ENCODE measurements at places on chromosomes 16 and 17.

DNA sequence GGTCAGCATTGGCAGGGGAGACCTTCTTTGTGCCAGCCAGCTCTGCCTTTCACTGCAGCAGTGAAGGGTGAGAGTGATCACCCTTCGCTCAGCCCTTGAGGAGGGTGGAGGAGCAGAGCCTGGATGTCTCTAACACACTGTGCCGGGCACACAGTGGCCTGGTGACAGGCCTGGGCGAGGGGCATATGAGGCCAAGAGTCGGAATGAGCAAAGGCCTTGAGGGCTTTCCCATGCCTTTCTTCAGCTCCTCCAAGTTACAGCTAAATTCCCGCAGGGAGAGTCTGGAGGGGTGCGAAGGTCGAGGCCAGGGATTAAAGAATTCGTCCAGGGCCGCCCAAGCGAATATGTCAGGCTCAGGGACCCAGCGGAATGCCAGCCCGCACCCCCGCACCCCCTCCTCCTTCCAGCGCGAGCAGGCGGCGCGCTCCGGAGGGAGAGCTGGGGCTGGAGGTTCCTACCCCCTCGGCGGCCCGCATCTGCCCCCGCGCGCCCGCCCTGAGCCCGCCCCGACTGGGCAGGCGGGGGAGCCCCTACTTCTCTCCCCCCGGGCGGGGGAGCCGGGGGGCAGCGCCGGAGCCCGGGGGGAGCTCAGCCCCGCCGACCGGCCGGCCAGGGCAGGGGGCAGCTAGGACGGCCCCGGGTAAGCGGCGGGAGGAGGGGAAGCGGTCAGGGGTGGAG lies at the start of gene RASL10B:
Gene RASL10B, plus strand, starts transcription at position 401 of the 678 bp plus-strand sequence. CDS start 3,546 bp downstream, outside the sequence.
- no peak for DNase-seq

DNA sequence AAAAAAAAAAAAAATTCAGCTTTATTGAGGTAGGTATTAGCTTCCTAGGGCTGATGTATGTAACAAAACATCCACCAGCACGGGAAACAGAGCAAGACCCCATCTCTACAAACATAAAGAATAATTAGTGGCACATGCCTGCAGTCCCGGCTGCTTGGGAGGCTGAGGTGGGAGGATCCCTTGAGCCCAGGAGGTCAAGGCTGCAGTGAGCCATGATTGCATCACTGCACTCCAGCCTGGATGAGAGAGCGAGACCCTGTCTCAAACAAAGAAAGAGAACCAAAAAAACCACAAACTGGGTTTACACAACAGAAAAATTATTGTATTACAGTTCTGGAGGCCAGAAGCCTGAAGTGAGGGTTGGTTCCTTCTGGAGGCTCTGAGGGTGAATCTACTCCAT lies 4.0 kb upstream of the MMP25 start:
- DNase-seq: no peak

GRCh38 chr16:88476817-88477397 lies 23.8 kb downstream of the ZFPM1 start:
- no peak for DNase-seq

DNA sequence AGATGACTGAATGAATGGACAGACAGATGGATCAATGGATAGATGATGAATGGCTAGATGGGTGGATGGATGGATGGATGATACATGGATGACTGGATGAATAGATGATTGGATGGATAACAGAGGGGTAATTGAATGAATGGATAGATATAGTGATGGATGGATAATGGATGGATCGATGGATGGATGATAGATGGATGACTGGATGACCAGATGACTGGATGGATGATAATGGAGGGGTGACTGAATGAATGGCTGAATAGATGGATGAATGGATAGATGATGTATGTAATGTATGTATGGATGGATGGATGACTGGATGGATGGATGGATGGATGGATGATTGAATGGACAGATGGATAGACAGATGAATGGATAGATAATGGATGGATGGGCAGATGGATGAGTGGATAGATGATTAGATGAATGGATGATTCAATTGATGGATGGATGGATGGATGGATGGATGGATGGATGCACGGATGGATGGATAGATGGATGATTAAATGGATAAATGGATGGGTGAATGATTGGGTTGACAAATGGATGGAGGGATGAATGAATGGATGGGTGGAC lies 87.7 kb downstream of the CDYL2 start:
- no peak for DNase-seq

DNA sequence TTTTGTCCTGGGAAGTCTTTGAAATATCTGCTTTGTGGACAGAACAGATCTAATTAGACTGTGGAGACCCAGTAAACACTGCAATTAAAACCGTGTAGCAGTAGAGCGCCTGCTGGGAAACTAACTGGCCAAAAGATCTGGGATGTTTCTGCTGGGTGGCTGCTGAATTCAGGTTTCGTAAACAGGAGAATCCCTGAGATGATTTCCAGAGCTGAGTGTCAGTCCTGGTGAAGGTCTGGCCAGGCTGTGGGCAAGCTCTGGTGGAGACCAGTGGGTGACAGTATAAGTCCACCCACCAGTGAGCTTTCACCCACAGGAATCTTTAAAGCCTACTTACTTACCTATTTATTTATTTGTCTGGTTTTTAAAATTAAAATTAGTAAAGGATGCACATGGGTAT lies 257.2 kb downstream of the IRF8 start:
- DNase-seq: no peak

DNA sequence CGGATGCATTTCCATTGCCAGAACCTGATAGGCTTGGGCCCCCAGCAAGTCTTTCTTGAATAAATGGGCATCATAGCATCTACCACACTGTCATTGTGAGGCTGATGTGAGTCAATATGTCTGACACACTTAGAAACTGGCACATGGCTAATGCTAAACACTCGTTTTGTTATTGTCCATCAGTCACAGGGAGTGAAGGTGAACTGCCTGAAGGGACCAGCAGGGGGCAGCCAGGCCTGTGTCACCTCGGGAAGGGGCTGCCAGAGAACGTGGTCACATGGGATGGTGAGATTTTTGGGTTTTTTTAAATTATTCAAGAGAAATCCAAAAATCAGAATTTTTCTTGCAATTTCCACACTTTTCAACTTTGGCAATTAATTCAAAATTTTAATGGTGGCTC lies 831 bp upstream of the RCVRN start:
- DNase-seq: peak; percentile 10

GRCh38 chr17:50114401-50114800 lies 15.6 kb downstream of the SAMD14 start:
- DNase-seq: no peak

DNA sequence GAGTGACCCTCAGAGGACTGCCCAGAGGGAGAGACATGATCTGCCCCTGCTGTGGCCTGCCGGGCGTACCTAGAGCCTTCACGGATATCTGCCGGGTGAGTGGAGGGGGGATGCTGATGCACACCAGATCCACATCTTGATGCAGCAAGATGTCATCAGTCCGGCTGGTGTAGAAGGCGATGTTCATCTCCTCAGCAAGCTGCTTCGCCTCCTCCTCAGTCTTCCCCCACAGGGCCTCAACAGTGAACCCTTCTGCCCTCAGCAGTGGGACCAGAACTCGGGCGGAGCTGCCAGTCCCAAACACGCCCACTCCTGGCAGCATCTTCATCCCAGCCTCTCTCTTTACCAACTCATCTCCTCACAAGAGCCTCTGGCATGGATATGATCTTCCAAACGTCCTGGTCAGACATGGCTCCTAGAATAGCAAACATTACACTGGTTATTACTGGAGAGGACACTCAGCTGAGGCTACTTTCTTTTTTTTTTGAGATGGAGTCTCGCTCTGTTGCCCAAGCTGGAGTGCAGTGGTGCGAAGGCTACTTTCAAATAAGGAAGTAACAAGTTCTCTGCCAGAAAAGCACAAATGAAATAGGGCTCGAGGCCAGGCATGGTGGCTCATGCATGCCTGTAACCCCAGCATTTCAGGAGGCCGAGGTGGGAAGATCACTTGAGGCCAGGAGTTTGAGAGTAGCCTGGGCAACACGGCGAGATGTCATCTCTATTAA lies 18.9 kb downstream of the C16orf86 start:
- DNase-seq: peak; percentile 67

GRCh38 chr16:27641260-27641659 lies 91.3 kb downstream of the KATNIP start:
- no peak for DNase-seq

DNA sequence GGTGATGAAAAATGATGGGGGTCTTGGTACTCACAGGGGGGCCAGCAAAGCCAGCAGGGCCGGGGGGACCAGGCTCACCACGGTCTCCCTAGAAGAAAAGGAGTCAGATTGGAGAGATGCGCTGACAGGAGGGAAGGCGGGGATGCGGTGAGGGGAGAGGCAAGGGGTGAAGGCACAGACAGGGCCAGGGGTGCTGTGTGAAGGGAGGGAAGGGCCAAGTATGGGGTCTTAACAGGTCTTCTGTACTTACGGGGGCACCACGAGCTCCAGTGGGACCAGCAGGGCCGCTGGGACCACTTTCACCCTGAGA lies 11.2 kb downstream of the COL1A1 start:
- no peak for DNase-seq

GRCh38 chr17:82305727-82306300 lies 11.6 kb downstream of the CD7 start:
- no peak for DNase-seq

DNA sequence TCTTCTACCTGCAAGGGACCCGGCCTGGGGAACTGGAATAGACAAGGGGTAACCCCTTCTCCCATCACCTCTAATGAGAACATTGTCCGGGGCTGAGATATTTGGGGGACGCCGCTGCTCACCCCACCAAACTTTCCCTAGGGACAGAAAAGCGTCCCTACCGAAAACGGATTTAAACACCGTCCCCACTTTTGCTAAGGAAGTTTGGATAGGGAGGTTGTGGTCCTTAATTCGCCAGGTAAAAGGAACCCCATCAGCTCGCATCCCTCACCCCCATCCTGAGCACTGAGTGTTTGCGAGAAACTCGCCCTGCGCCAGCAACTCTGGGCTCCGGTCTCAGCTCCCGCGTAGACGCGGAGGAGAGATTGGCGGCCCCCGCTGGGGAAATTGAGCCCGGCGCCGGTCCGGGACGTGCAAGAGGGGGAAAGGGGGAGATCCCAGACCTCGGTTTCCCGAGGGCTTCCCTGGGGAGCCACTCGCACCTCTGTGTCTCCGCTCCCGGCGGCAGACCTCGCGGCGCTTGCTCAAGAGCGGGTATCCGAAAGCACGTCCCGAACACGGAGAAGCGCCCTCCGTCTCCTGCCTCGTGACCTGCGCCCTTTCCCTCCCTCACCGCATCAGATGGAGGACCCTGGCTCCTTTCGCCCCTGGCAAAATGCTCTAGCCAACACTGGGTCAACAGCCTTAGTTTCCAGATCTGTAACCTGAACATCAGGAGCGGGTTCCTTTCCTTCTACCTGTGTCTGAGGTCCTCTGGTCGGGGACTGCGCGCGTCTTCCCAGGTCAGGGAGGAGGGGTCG lies 3.1 kb upstream of the SOX9 start:
- DNase-seq: no peak

GRCh38 chr17:77424585-77425344 lies 284.0 kb downstream of the SEC14L1 start:
- peak; percentile 45 for DNase-seq

- no peak for DNase-seq
These were observed 7.3 kb upstream of the PRPSAP2 start for GRCh38 chr17:18850679-18851078.

GRCh38 chr16:53600126-53600525 lies 97.1 kb upstream of the AKTIP start:
- DNase-seq: no peak

- peak; percentile 86 for DNase-seq
These were observed 44.9 kb downstream of the OTOA start for GRCh38 chr16:21708533-21709115.

DNA sequence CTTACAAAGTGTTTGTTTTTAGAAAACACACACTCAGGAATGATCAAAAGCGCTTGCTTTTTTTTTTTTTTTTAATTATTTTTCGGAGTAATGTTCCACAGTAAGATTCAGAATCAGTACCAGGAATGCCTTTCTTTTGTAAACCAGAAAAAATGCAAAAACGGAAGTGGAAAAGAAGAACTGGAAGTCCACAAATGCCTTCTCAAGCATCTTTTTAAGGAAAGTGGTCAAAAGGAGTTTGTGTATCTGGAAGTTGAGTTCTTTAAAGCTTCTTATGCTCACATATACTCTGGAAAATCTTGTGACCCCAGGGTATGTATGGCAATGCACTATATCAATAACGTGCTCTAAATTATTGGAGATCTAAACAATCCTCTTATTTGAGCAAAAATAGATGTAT lies 126.0 kb downstream of the ABCA8 start:
- no peak for DNase-seq

- peak; percentile 71 for DNase-seq
These were observed 1.3 kb upstream of the ACTG1 start for GRCh38 chr17:81513753-81514488.

DNA sequence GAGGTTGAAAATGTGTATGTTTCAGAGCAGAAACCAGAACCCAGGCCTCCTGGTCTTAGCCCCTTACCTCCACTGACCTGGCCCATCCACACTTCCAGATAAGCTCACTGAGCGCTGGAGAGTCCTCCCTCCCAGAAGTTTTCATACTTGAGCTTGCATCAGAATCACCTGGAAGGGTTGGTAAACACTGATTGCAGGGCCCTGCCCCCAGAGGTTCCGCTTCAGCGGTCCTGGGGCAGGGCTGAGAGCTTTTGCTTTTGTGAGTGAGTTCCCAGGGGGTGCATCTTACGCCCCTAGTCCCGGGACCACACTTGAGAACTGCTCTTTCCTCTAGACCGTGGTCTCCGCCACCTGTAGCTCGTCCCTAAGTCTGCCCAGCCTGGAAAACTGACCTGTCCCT lies 20.6 kb downstream of the TTYH2 start:
- no peak for DNase-seq

- DNase-seq: no peak
These were observed 207.3 kb downstream of the CCDC182 start for GRCh38 chr17:57537524-57538410.

DNA sequence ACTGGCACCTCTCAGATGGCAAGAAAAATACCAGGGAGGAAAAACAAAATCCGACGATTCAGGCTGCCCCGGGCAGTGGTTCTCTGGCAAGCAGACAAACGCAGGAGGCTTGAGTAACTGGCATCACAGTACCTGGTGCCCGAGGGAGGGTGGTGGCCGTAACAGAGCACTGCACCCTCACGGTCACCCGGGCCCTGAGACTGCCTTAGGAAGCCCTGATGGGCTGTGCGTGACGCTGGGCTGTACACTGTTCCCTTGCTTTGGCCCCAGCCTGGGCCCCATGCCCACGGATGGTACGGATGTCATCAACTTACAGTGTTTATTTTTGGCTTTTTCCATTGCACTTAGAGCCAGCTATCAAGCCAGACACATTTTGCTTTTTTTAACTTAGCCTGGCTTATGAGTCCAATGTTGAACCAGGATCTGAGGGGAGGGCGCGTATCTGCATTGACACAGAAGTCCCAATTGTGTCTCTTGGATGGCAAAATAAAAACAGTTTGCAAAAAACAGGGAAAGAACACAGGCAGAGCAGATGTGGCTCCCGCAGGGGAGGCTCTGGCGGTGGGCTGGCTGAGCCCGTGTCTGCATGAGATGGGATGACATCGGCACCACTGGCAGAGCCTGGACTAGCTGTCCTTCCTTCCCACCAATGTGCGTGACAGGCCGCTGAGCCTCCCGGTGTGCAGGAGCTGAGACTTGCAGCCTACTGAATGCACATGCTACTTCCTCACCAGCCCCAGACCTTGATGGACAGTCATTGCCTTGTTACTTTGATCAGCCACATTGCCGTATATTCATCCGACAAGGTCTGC lies 287.7 kb downstream of the FOXL1 start:
- DNase-seq: no peak

All from OCI-LY7 (cell line).